ENCODE measurements at places on chromosomes 1 and 21.
A peak's percentile ranks its signal among the peaks of the same experiment; 100 is the strongest.

DNA sequence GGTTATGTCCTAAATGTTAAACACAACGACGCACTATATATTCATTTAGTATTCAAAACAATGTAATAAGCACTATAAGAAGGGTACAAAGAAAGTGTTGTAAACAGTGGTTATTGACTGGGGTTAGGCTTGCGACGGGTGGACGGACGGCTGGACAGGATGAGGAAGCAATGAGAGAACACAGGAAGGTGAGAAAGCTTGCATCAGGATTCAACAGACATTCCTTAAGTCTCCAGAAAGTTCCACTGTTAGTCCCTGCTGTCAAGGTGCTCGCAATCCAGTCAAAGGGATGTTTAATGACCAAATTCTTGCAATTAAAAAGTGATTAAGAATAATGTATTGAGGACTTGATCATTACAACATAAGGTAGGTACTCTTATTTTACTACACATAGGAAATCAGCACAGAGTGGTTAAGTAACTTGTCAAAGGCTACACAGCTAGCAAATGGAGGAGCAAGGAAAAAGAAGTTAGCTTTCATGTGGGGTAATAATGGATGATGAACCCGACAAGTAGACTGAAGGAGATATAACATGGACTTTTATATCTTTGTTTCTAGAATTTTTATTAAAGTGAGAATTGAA, 994 bp upstream of the ACBD6 start:
- DNase-seq = peak; percentile 45

DNA sequence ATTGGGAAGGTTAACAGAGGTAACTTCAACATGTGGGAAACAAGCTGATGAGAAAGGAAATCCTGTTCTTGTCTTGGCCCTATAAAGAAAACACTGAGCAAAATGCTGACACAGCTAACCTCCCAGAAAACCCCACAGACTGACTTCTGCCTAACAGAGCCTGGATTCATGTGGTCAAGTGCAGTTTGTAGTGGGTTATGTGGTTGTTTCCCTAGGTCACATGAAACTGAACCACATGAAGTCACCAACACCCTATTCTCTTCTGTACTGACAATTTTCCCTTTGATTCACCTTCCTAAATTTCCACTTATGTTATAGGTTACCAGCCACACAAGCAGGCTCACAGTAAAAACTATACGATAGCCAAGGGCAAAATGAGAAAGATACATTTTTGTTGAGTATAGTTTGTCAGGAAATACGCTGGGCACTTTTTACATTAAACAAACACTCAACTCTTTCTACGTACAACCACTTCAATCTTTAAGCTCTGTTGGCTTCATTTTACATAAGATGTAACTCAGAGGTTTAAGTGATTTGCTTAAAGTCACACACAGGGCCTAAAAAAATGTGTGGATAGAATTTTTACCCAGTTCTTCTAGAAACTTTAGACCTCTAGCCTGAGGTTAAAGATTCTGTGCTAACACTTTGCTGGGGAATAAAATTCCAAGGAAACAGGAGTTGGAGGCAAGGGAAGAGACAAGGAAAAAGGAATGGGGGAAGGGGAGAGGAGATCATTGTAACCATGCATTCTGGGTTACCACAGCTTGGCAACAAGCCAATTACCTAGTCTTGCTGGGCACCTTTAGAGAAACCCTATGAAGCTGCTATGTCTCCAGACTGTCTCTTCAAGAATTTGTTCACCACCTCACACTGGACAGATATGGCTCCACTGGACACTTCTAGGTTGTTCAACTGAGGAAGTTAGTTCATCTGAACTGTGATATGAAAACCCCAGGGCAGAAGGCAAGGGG, 601.6 kb upstream of the USP24 start:
- DNase-seq = no peak

- no peak for DNase-seq
Observed at GRCh38 chr1:247857985-247858619, 1.1 kb downstream of the TRIM58 start.

DNA sequence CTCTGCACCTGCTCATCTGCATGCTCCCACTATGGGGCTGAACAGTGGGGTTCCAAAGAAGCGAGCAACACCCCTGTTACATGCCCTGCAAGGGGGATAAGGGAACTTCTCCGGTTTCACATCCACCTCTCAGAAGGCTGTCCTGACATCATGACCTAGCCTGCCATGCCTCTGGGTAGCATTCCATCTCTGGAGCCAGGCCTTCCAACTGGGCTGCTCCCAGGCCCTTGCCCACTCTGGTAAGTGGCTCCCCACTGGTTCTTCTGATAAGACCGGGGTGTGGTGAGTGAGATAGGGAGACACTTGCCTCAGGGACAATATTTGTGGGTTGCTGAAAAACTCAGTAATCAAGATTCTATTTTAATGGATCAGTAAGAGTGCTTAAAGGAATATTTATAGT, 57.8 kb downstream of the KCNJ15 start:
- DNase-seq = no peak

GRCh38 chr1:59317343-59317742, 20.4 kb downstream of the FGGY start:
- no peak for DNase-seq

GRCh38 chr21:15976807-15977206, 247.0 kb downstream of the USP25 start:
- DNase-seq = peak; percentile 39

DNA sequence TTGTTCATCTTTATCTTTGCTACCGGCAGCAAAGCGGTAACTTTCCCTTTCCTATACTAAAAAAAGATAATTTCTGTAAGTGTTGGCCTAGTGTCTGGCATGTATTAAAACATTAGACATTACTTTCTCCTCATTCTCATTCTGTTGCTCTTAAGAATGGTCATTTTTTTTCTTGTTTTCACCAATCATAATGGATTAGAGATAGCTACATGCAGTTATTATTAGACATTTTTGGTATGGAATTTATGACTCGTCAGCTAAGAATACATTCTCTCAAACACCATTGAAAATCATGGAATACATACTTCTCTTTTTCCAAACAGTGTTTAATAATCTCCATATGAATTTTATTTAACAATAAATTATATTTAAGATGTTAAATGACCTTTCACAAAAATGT, 1154.6 kb downstream of the BRINP3 start:
- no peak for DNase-seq

- DNase-seq = peak; percentile 67
Observed at GRCh38 chr1:241627453-241628259, 12.5 kb downstream of the CHML start.

DNA sequence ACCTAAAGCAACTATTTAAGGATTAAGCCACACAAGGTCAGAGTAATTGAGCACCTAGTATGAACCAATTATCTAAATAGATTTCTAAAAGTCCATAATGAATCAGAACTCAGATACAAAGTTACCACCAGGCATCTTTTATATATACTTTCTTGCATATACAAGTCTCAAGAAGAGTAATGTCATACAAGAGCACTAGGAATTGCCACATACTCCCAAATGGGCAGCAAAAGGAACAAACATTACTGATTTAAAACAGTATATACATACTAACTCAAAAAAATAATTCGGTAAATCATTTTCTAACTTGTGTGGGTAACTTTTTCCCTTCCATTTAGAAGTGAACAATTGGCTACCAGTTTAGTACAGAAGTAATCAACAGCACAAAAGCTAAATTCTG, 22.1 kb downstream of the SERBP1 start:
- DNase-seq = peak; percentile 26

DNA sequence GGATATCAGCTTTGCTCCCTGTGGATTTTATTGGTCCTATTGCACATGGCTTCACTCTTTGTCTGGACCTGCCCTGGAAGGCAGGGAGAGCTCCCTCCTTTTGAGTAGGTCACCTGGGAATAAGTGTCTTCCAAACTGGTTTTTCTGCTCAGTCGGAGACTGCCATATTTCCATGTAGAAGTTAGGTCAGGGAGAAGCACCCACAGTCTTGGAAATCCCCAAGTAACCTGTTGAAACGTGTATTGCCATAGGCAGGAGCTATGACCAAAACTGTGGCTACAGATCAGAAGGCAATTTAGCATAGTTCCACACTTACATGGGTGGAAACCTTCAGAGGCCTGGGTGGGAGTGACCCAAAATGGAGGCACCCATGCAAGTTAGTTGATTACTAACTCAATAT, 3.5 kb upstream of the GNG12 start:
- no peak for DNase-seq

GRCh38 chr1:56569661-56570060, 9.7 kb downstream of the PLPP3 start:
- DNase-seq = no peak

DNA sequence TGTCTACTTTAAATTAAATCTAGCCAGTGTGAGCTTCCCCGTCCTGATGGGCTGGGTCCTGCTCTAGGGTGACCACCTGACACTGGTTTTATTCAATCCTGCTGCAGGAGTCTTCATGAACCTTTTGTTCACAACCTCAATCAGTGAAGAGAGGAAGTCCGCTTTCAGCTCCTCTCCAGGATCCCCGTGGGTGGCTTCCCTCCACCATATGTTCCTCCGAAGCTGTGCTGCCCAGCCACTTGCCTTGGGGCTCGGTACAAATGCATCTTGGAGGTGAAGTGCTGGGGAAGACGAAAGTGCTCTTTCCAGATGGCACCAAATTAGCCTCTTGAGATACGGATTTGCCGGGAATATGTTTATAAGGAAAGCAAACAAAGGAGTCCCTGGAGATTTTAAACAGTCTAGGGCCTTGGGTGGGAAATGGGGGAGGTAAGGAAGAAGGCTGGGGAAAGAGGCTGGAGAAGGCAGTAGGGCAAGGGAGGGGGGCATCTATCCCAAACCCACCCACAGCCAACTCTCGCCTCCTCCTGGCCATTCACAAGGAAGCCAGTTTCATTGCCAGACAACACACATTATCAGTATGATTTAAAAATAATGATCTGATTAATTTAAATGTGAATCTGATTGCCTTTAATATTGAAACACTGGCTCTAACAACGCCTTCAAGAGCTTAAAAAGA, 430.8 kb downstream of the DISC1 start:
- DNase-seq = peak; percentile 87
